Stimulated activated CD8-positive, alpha-beta memory T cell treated with anti-CD3 and anti-CD28 coated beads, Interleukin-4, amount 100 ng/mL, for 1 hour (primary cell): ENCODE measurements at places on chromosomes 5 and 9.

DNA sequence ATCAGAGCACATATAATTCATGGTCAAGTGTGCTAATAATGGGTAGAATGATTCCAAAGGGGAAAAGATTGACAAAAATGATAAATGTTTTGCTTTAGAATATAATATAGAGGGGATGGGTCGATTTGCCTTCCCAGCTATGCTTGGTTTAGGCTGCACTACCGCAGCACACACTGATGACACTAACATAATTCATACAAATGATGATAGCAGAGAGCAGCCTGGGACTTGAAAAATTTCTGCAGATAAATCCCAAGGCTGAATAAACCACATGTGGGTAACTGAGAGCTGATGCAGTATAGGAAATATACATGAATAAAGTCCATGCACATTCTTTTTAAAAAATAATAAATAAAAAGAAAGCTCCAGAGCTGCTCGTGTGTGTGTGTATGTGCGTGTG, 54.5 kb downstream of the EFNA5 start:
- no peak for DNase-seq

GRCh38 chr5:175382171-175382570, 61.8 kb downstream of the DRD1 start:
- DNase-seq: no peak

DNA sequence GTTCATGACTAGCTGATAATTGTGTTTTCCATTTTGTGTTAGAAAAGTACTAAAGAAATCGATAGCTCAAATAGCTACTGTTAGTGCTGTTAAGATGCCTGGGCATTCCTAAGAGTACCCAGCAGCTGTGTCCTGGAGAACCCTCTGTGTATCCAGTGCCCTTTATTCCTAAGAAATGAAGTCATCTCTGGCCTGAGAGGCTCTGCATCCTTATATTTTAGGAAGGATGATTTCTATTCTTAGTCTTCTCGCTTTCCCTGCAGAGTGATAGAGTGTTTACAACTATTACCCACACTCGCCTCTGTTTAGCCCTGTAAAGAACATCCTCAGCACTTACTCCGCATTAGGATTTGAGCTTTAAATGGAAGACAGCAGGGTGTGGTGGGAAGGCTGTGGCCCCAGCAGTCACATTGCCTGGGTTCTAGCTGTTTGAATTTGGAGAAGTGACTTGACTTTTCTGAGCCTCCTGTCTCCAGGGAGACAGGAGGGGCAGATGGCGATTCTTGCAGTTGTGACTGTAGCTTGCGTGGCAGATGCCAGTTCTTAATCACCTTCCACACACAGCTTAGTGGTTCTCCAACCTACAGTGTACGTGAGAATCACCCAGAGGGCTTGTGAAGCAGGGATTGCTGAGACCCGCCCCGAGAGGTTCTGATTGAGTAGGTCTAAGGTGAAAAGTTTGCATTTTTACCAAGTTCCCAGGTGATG, 177.2 kb upstream of the PITX1 start:
- DNase-seq: no peak

GRCh38 chr9:137607141-137607857, 1.8 kb downstream of the ARRDC1 start:
- no peak for DNase-seq

GRCh38 chr5:140311011-140311467, 8.1 kb upstream of the PFDN1 start:
- DNase-seq: no peak

- DNase-seq: no peak
These were observed 4.0 kb downstream of the SLC2A6 start for GRCh38 chr9:133474853-133475252.

DNA sequence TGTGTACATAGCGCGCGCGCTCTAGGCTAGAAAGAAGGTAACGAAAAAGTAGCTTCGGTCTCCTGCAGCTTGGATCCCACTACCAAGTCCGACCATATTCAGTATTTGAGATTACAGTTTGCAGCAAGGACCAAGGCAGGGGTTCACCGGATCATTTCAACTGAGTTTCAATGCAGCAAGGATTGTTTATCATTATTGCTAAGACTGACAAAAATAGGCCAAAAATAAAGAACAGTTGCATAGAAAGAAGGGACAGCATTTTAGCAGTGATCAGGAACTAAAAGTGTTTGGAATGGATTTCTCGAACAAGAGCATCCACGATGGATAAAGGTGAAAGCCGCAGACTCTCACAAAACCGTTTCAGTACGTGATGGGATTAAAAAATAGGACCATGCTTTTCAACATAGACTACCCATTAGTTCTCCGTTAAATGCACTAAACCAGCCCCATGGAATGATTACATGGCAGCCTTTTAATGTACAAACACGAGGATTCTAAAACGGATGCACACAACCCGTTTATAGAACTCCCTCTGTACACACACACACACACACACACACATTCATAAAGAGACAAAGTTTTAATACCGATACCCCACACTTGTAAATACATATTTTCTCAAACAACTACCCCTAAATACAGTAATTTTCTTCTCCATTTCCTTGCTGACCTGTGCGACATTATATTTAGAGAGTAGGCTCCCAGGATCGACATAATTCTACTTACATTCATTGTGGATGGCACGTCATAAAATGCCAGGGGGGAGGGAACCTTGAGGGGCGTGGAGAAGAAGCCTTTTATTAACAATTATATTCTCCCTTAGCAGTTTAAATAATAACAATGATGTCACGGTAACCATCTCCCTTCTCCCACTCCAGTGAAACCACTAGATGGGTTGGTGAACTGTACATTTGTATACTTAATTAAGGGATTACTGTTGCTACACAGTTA, 197.1 kb downstream of the MEF2C start:
- DNase-seq: no peak

DNA sequence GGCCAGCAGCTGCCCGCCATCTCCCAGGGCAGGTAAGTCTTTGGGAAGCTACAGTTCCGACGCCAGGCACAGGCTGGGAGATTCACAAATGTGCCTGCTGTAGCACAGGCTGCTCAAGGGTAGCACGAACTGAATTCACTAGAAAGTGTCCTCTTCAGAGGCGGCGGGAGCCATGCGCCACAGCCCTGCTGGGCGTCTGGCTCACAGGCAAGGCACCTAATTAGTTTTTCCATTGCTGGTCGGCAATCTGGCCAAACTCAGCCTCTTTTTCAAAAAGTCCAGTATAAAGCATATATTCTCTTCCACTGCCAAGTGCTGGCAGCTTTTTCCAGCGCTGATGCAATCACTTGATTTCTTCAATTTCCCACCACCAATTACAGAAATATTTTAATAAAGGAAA, 128.9 kb upstream of the RAPGEF1 start:
- DNase-seq: no peak

DNA sequence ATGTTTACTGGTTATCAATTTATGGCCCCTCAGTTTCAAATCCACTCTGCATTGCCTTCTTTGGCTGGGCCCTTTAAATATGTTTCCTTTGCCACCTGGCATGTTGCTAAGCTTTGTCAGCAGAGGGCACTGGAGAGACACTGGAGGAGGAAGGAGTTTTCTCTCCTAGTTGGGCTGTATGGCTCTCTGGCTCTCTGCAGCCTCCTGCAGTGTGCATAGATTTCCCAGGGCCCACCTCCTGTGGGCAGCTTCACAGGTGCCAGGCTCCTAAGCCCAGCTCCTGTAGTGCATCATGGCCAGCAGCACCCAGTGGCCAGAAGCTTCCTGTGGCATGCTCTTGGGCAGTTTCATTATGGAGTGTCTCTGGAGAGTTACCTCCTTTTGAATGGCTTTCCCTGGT, 23.3 kb downstream of the CAVIN4 start:
- DNase-seq: no peak

GRCh38 chr9:136972335-136972734, 5.0 kb upstream of the PTGDS start:
- no peak for DNase-seq

DNA sequence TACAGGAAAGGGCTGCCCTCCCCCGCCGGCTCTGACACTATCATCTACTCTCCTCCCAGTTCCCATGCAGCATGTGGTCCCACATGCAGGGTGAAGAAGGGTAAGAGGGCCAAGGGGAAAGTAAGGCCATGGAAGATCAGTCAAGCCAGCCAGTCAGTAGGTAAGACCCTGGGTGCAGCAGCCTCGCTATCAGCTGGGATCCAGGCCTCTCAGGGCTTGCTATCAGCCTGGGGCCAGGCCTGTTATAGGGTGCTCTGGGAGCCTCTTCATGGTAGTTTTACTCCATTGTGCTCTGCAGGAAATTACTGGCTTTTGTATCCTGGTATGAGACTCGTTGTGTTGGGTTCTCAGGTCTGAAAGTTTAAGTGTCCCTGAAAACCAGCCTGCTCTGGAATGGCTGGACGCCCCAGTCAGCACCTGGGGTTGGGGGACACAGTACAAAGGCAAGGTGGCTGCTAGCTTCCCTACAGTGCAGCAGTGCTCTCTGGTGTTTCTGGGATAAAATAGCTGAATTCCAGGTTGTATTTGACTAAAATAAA, 21.4 kb downstream of the SLC22A4 start:
- no peak for DNase-seq

GRCh38 chr9:133181561-133181960, 17.8 kb upstream of the GBGT1 start:
- no peak for DNase-seq

- DNase-seq: no peak
These were observed 5.5 kb downstream of the TRIM32 start for GRCh38 chr9:116692616-116693015.

DNA sequence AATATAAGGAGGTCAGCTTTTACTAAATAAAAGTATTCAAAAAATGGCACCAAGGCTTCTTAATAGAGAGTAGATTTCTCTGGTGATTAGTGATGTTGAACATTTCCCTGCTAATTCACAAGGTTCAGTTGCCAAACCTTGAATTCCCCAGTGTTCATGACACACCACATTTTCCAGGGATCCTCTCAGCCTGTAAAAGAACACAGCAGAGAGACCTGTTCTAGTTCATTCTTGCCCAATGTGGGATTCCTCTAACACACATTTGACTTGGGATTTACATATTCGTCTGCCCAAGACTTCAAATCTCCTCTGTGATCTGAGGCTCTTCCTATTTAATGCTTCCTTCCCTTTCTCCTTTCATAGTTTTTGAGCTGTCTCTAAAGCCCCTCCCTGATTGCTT, 273.2 kb upstream of the CDH9 start:
- DNase-seq: no peak
